ENCODE measurements at places on chromosomes 5 and 9.

DNA sequence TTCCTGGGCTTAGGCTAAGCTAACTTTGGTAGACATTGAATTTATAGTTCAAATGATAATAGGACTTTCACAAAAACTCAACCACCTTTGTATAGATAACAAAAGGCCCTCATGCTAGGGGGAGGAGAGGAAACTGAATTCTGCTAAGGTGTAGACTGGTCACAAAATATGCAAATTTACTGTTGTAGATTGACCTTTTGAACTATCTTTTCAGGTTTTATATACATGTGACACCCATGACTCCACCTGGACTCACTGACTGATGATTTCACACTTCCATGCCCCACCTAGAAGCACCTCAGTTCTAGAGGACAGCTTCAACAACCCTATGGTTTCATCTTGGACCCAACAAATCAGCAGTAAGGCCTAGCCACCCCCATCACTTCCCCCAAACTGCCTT lies 165.7 kb downstream of the CEMIP2 start:
- no peak for DNase-seq

GRCh38 chr9:72396247-72397091 lies 31.5 kb upstream of the ZFAND5 start:
- DNase-seq, result no peak

DNA sequence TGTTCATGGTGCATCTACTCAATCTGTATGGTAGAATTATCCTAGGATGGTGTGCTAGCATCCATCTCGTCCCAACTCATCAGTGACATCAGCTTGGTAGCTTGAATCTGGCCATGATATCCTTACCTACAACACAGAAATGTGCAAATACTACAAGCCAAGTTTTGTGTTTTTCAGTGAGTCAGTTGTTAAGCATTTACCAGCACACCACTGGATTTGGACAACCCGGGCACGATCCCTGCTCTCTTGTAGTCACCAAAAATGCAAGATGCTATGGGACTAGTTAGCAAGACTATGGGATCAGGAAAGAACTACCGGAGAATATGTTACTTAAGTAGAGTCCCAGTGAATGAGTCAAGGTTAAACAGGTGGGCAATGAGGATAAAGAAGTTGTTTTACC lies 32.1 kb upstream of the ZNF354B start:
- no peak for DNase-seq

GRCh38 chr9:98332405-98332831 lies 77.0 kb upstream of the TBC1D2 start:
- DNase-seq, result no peak

DNA sequence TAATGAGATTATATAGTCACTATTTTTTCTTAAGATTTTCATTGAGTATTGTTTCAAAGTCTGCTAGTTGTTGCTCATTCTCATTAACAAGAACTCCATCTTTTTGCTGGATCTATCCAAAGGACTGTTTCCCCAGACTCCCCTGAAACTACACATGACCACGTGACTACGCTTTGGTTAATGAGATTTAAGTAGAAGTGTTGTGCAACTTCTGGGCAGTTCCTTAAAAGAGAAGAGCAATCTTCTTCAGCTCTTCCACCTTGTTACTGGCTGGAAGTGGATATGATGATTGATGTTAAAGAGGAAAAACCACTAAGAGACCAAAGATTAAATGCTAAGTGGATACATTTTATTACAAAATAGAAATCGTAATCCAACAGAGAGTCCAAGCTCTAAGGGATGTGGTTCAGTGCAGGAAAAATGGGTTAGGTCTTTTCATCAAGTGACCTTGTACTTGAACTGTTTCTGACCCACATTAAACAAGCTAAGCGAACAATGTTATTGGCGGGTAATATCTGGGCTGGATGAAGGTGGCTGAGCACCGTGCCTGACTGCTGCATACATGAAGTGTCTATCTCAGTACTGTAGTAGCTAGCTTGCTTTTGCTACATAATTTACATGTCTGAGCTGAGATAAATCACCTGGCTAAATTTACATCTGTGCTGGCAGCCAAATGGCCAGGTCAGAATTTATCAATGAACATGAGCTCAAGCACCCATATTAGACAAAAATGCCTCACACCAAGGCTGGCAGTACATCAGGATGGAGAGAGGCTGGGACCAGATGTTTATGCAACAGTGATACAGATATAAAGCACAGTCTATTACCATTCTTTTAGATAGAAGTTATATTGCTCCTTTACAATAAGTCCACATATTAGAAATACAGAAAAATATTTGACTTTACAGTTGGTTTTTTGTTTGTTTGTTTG lies 7.5 kb upstream of the CTNNAL1 start:
- DNase-seq, result no peak

DNA sequence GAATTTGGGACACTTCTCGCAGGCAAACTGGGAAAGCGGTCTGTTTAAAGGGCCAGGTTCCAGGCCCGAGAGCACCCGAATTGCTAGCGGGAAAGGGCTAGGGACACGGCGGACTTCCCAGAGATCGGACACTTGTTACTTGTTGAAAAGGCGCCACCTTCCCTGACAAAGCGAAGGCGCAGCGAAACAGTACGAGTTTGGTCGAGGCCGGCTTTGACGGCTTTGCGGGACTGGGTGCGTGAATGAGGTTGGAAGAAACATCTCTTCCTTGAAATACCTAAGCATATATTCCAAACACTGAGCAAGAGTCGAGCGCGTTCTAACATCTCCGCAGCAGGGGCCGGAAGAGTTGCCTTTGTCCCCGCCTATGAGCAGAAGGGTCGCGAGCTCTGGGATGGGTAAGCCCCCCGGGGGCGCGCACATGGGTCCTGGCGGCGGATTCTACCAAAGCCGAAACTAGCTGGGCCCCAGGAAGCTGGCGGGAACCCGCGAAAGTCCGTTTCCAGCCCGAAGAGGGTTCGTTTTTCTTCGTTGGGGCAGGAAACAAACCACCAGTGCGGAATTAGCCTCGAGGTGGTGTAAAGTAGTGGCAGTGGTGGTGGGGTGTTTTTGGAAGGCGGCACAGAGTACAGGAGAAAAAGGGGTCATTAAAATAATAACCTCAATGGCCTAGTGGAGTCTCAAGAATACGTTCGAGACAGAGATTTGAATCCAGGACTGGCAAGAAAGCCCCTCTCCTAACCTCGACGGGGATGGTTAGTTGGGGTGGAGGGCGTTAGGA lies 1.5 kb downstream of the GDNF start:
- no peak for DNase-seq

Measured in AG09309 (cell line).